SHP77 (cell line): ENCODE measurements at places on chromosomes 3 and 15.

DNA sequence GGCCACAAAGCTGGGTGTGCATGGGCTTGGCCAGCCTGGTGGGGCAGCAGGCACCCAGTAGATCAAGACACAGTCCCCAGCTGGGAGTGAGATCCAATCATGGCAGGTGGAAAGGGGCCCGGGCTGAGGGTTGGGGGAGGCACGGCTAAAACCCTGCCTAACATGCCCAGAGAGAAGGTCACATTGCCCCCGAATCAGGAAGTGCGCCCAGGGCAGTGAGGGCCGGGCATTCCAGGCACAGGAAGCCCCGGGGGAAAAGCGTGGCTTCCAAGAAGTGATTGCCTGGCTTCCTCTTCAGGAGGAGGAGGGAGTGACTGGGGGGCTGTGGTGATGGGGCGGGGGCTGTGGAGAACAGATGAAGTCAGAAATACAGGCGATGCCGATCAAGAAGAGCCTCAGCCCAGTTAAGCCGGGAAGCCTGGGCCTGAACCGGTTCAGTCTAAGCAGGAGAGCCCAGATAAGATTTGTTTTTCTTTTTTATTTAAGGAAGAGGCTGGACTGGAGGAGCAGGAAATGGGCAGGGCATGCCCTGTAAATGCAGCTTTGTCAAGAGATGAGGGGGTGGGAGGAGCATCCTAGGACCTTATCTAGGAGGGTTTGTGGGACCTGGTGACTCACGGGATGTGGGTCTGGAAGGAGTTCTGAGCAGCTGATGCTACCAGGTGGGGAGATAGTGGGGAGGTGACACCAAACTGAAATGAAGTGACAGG is 83.9 kb downstream of the CHSY1 start:
- DNase-seq, result no peak

GRCh38 chr3:81910244-81910852 is 148.9 kb upstream of the GBE1 start:
- DNase-seq, result peak; percentile 44

- no peak for DNase-seq
Measured at GRCh38 chr3:55556619-55557537, 69.8 kb upstream of the WNT5A start.

DNA sequence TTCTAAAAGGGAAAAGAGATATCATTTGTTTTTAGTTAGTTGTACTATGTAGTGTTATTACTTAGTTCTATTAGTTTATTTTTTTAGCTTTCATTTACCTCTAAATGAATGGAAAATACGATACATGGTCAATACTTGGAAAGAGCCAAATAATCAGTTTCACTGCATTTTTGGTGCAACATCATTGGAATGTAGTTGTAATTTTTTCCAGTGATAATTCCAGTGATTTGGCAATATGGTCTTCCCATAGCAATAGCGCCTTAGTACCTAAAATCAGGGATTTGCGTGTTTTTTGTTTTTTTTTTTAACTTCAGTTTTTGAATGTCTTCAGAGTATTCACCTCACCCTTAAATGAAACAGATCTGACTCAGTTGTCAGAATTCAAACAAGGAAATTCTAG is 41.8 kb downstream of the RAB8B start:
- DNase-seq, result no peak
